ENCODE measurements at places on chromosomes 3 and 15.
A peak's percentile ranks its signal among the peaks of the same experiment; 100 is the strongest.

GRCh38 chr15:36584511-36584910 is 5.1 kb downstream of the CDIN1 start:
- DNase-seq = peak; percentile 27

DNA sequence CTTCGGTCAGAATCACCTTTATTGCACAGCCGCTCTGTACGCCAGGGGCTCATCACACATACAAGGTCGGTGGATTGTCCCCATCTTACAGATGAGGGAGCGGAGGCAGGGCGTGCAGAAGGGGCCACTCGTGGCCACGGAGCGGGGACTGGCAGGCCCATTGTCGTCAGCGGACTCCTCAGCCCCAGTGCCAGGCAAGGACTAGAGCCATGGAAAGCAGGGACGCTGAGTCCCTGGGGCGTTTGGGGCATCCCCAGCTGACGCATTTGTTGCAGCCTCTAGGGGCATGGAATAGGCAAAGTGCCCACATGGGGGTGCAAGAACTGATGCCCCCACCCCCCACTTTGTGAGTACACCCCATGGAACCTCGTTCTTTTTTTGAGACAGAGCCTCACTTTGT is 29.8 kb upstream of the FURIN start:
- DNase-seq = no peak

- no peak for DNase-seq
These were observed 104.9 kb upstream of the EOMES start for GRCh38 chr3:27827041-27827440.

DNA sequence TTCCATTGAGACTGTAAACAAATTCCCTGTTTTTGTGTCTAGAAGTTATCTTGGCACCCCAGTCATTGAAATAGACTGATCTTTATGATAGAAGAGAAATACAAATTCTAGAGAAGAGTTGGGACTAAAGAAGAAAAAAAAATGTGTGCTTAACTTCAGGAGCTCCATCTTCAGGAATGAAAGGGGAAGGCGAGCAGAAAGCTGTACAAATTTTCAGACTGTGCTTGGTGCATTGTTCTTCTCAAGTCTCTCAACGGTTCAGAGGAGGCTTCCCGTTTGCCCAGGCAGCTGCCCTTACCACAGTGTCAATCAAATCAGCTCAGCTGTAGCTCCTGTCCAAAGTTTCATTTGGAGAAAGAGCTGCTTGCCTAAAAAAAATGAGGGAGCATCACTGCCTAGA is 41.7 kb downstream of the OXSM start:
- DNase-seq = no peak

- DNase-seq = no peak
These were observed 128.4 kb downstream of the ASB7 start for GRCh38 chr15:100730655-100731266.

- no peak for DNase-seq
These were observed 10.8 kb upstream of the SEMA3B start for GRCh38 chr3:50258029-50258680.

DNA sequence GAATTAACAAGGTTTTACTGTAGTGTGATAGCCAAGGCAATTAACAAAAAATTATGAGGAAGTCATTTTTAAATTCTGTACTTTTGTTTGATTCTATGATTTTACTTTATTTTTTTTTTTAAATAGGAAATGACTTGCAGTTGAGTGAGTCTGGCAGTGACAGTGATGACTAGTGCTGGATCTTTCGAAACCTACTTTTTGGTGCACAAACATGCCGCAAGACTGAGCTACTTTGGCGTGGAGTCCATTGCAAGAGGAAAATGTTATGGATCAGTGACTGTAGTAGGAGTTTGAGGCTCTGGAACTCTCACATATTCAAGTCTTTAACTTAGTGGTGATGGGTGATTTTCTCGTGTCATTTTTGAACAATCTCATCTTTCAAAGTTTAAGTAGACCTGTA is 11.6 kb downstream of the EAF1 start:
- no peak for DNase-seq

DNA sequence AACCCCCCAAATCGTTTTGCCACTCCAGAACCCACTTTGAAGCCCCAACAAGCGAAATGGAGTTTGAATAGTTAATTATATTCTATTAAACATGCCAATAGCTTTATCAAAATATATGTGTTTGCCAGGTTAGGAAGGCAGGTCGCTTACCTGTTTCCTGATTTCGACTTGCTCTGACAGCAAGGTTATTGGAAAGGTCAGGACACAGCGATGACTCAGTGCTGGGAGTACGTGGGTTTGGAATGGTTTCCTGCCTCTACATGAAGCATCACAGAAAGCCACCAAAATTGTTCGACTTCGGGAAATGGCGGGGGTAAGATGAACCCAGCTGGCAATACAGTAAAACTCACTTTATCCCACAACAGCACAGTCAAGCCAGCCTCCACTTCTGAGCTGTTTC is 135.6 kb upstream of the ABI3BP start:
- DNase-seq = no peak

- DNase-seq = no peak
These were observed 13.0 kb upstream of the BFSP2 start for GRCh38 chr3:133386876-133387275.

DNA sequence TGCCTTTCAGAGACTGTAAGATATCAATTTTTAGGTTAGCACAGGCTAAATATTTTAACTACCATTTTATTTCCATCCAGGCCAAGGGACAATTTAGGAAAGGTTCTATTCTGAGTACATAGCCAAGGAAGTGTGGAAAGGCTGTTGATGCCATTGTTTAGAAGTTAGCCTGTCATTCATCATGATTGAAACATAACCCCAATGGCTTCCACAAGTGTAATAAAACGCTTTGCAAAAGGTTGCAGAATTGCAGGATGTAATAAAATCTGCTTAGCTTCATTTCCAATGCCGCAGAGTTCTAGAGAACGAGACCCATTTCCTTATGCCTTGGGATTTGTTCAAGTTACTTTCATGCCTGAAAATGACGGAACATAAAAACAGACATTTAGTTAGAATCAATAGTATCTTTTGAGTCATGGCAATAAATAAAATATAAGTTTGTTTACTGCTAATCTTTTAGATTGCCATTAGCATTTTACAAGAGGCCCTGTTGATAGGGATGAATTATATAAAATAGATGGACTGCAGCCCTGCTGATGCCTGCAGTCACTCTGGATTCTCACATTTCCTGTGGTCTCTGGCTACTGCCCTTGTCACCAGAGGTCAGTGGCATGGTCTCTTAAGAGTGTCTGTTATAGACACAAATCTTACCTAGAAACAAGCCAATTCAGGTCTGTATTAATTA is 678.2 kb upstream of the CFAP20DC start:
- DNase-seq = no peak

DNA sequence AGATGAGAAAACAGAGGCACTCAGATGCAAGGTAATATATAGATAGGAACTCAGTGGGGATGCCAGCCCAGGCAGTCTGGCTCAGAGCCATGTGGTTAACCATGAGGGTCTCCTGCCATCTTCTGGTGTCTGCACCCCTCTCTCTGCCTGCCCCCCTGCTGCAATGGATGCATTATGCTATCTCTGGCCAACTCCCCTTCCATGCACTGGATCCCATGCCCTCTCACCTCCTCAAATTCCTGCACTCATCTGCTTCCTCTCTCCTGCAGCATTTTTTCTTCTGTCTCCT is 163.2 kb downstream of the STT3B start:
- no peak for DNase-seq

- DNase-seq = no peak
These were observed 37.6 kb downstream of the PIAS1 start for GRCh38 chr15:68091743-68092142.

DNA sequence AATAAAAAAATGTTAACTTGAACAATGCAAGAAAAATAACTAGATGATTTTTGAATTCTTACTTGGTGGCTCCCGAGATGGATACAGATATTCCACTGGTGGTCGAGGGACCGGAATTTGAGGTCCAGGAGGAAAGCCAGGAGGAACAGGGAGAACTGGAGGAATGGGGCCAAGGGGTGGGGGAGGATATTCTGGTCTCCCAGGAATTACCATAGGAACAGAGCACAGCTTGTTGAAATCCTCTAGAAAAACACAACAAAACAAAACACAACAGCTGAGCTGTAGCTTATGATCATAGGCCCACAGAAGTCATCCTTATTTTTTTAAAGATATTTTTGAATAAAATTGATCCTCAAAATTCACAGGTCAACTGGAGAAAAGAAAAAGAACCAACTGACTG is 129.4 kb downstream of the FBN1 start:
- DNase-seq = no peak

GRCh38 chr3:17580901-17581300 is 161.5 kb downstream of the TBC1D5 start:
- no peak for DNase-seq

GRCh38 chr3:46905661-46906451 is 28.3 kb downstream of the PTH1R start:
- no peak for DNase-seq

DNA sequence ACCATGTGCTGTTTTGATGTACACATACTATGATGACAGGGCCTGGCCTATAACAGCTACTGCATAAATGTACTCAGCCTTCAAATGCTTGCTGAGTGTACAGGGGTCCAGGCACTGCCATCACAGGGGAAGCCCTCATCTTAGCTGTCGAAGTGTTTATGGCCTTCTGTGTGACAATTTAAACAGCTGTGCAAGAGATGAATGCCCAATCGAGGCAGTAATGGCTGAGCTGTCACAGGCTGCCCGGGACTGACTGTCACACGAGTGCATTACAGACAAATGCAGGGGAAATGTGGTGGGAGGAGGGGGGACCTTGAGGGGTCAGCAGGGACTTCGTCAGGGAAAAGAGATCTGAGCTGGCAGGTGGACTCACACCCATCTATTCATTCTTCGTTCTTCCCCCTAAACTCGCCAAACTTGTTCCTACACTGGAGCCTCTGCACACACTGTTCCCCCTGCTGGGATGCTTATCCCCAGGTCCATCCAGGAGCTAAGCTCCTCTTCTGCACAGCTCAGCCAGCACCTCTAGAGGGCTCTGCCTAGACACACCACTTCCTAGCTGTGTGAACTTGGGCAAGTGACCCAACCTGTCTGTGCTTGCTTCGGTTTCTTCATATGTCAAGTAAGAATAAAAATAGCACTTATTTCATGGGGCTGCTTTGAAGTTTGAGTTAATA is 156.2 kb upstream of the IQSEC1 start:
- no peak for DNase-seq

DNA sequence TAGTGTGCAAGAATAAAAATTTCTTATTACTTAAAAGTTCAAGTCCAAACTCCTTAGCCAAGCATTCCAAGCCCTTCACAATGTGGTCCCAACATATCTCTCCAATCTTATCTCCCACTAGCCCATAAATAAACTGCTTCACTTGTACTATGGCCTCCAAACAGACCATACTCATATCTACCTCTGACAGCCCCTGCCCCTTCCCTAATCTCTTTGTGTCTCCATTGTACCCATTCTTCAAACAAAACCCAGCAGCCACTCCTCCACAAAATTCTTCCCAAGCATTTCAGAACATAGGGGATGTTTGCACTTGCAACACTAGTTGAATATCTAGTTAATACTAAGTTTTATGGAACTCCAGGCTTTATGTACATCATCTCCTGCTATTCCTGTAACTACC is 30.5 kb downstream of the LCMT2 start:
- DNase-seq = no peak

- no peak for DNase-seq
These were observed 1.6 kb upstream of the P2RY13 start for GRCh38 chr3:151330899-151331298.

DNA sequence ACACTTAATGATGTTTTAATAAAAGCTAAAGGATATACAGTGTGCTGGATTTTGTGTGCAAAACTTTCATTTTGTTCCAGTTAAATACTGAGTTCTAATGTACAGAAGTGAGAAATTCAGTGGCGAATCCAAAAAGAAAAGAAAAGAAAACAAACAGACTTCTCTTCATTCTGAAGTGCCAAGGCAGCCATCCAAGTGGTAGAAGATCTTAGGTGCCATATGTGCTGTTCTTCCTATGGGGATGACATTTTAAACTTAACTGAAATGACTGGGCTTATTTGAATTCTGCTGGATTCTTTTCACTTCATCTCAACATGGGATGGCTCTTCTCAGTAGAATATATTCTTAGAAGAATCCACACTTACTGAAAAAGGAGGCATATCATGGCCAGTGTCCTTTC is 416.5 kb downstream of the ROBO2 start:
- DNase-seq = no peak

- DNase-seq = no peak
These were observed 103.3 kb upstream of the GALNT15 start for GRCh38 chr3:16071206-16071605.

GRCh38 chr3:42507761-42508335 is 5.4 kb downstream of the VIPR1 start:
- DNase-seq = no peak

DNA sequence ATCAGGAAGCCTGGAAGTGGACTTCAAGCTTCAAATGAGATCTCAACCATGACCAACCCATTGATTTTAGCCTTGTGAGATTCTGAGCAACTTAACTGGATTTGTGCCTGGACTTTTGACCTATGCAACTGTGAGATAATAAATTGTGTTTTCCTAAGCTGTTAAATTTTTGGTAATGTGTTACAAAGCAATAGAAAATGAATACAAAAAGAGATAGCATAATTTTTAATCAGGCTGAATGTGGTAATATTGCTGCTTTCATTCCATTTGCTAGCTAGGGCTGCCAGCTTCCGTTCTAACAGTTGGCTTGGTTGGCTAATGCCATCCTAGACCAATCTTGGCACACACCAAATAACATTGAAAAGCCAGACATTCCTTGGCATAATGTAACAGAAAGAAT is 12.2 kb downstream of the PROS1 start:
- DNase-seq = no peak

DNA sequence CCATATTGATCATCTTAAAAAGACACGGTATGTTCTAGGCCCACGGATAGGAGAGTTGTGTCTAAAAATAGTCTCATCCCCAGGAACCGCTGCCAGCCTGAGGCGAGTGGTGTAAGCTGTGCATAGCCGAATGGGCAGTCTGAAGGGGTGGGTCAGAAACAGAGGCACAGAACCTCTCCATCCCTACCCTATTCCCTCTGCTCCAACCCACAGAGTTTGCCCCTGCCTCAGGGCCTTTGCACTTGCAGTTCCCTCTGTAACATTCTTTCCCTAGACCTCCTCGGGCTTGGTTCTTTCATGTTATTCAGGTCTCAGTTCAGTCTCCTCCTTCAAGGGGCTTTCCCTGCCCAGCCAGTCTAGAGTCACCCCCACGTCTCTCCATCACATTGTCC is 4.8 kb downstream of the SCN5A start:
- no peak for DNase-seq

DNA sequence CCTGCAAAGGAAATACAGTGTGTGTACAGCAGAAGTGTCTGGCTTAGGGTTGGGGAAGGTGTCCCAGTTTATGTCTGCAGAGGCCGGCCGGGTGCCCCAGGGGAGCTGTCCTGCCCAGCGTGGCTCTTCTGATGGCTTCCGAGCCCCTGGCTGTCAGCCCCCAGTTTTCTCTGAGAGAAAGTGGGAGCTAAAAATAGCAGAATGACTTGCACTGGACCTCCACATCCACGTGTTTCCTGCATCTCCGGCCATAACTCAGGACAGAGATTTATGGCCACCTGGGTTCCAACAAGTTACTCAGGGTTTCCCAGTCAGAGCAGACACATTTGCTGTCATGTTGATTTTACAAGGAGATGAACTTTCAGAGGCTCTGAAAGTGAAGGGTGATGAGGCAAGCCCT is 192.0 kb downstream of the ATP10A start:
- DNase-seq = no peak

- DNase-seq = peak; percentile 17
These were observed 5.6 kb upstream of the FEM1B start for GRCh38 chr15:68271854-68272471.

- DNase-seq = no peak
These were observed 327.7 kb upstream of the NAALADL2 start for GRCh38 chr3:174531262-174531982.

GRCh38 chr15:39471785-39472574 is 108.9 kb upstream of the THBS1 start:
- no peak for DNase-seq

GRCh38 chr15:64690578-64691296 is 84.7 kb downstream of the RBPMS2 start:
- no peak for DNase-seq

Measured in heart right ventricle (tissue), 16 donors.